ENCODE measurements at places on chromosomes 3 and 15.

GRCh38 chr3:141485641-141486495 lies 959 bp upstream of the RASA2 start:
- no peak for DNase-seq

GRCh38 chr3:73623346-73623745 lies 1.4 kb downstream of the PDZRN3 start:
- DNase-seq: no peak

- no peak for DNase-seq
Measured at GRCh38 chr3:131690800-131691199, 188.0 kb upstream of the MRPL3 start.

- DNase-seq: no peak
Measured at GRCh38 chr3:61177450-61177849, 73.8 kb downstream of the FHIT start.

- no peak for DNase-seq
Measured at GRCh38 chr3:53324105-53324504, 23.2 kb downstream of the DCP1A start.

DNA sequence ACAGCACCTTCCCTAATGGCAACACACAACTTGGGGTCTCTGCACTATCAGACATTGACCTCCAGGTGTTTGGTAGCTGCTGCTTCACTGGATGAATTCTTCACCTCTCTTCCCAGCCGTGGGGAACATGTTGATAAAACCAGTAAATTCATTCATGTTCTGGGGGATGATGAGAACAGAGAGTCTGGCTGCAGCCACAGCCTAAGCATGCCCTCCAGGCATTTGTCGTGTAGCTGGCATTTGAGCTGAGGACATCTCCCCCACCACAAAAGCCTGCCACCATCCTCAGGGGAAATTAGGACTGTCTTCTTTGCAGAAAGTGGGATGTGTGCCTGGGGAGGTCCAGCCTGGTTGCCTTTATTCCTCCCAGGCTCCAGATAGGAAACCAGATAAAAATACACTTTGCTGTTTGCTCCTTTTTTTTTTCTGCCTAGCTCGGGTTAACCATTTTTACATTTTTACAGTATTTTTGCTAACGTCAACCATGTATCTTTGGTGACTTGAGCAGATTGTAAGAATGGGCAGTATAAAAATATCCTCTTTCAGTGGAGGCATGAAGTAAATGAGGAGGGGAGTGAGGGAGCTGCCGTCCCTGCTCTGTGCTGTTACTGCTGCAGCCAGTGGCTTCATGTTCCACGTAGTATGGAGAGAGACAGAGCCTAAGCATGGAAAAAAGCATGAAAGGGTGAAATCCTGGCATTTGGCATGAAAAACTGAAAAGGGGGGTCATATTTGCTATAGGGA lies 444.0 kb downstream of the EPHB1 start:
- DNase-seq: no peak

DNA sequence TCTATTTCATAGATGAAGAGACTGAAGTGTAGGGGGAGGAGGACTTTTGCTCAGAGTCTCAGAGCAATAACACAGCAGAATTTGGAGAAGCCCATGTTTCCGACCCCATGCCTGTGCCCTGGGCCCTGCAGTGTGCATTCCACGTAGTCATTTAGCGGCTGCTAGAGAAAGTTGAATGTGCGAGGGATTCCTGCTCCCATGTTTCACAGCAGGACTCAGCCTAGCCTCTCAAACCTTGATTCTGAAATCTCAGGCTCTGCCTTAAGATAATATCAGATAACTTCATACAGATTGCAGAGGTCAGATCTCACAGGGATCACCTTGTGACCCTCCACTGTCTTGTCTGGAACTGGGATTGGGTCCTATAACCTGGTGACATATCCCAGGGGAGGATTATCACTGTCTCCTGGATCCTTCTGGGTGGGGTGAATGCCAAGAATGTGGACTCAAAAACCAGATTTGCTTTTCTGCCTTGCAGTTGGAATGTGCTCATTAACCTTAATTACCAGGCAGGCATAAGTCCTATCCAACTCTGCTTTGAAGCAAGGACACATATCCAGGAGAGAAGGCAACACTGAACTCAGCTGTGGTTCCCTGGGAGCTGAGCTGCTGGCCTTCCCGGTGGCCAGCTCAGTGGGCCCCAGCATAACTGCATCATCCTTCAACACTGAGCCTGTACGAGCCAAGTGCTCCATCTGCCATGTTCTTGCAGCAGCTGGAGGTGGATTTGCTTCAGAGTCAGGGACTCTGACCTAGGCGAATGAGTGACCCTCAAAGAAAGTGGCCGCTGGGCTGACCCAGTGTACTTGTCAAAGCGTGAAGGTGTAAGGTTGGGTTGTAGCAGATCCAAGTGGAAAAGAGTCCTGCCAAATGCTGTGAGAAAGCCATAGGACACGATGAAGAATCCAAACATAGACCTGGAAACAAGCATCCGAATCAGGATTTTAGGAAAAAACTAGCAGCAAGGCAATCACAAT lies 43.0 kb downstream of the CTXND1 start:
- DNase-seq: no peak

DNA sequence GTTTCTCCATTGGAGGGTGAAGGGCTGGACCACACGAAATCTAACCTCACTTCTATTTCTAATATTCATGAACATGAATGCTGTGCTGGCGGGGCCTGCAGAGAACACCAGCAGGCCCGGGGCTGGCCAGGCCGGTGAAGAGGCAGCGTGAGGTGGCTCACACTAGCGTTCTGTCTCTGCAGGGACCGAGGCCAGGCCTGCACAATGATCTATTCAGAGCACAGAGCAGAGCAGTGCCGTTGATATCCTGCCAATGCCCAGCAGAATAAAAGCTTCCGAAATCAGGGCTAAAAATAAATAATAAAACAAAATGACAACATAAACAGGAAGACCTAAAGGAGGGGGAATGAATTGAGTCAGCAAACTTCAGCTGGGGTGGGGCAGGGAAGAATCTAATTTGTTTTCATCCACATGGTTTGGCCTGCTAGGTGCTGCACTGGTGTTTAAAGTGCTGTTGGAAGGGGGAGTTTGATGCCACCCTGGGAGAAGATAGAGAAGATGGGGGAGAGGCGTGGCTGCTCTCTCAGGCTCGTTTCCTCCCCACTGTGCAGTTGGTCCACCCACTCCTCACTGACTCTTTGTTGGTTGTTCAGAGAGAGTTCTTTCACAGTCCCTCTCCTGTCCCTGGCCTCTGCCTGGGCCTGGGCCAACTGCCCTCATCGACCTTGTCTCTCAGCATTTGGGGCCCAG lies 837.1 kb downstream of the AGBL1 start:
- DNase-seq: no peak

DNA sequence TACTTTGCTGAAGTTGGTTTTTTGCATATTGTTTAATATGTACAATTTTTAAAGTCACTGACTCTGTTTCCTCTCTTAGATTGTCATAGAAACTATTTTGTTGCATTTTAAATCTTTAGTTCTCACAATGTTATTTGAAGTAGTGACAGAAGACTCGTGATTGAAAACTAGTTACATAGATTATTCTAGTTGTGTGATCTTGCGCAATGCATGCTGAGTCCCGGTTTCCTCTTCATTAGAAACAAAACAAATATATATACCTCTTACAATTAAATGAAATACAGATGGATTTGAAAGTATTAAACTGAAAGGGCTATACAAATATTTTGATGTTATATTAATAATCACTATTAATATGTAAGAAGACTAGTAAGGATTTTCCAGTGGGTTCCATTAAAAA lies 333.0 kb downstream of the LPP start:
- no peak for DNase-seq

GRCh38 chr3:20136231-20136630 lies 49.8 kb downstream of the SGO1 start:
- DNase-seq: no peak

- DNase-seq: no peak
Measured at GRCh38 chr3:112321867-112322652, 10.9 kb upstream of the CD200 start.

DNA sequence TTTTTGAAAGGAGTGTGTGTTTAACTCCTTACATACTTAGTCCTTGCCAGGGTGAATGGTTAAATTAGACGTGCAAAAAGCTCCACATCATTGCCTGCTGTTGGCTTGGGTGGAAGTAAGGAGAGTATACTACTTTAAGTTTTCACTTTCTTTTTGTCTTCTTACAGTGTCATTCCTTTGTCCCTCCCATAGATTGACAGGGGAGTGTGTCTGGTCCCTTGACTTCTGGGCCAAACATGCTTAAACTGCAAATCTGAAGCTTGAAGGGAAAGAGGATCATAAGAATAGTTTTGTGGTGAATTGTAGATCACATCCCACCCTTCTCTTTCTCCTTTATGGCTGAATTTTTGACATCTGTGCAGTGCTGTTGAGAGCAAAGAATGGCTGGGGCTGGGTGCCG lies 355.8 kb upstream of the C2CD4B start:
- no peak for DNase-seq

DNA sequence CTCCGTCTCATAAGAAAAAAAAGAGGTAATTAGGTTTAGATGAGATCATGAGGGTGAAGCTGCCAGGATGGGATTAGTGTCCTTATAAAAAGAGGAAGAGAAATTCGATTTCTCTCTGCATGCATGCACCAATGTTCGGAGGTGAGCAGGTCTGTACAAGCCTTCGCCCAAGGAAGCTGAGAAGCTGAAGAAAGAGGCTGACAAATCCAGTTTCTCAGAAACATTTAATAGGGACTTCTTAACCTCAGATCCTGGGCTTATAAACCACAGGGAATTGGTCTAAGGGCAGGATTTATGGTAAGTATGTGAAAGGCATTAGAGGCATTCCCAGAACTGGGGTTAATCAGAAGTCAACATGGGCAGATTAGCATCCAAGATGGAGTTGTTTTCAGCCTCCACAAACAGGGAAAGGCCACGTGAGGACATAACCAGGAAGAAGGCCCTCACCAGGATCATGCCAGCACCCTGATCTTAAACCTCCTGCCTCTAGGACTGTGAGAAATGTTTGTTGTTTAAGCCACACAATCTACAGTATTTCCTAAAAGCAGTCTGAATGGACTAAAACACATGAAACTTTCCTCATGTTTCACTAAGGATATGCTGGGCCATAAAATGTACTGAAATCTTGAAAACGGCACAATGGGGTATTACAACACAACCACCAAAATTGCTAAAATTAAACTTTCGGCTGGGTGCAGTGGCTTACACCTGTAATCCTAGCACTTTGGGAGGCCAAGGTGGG lies 11.3 kb downstream of the SHISA5 start:
- DNase-seq: no peak

All from NCI-H526 treated with DMSO at 0.1 percent for 48 hours (cell line).